ENCODE measurements at places on chromosomes 7 and 10.

DNA sequence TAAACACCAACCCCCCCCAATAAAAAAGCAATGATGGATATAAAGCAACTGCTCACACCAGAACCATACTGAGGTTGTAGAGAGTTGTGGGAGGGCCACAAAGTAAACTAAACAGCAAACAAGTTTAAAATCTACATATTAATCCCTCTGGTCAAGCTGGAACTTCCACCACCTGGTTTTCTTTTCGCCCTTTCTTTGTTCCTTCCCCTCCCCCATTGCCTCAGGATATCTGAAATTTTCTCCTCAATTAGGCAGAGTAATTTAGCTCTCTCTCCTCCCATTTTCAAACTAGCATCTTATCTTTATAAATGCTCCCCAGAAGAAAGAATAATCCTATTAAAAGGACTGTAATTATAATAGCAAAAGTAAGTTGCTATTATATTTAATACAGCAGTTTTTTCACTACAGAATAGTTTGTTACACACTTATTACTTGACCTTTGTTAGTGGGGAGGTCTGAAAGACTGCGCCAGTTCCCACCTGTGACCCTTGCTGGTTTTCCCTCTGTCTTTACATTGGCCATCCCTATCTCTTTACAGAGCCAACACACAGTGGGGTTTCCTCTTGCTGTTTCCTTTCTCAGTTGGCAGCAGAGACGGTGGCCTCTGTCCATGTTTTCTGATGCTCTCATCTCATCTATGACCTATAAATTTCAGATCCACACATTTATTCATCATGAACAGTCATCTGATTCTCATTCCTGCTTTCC lies 235.4 kb downstream of the RNLS start:
- no peak for DNase-seq

DNA sequence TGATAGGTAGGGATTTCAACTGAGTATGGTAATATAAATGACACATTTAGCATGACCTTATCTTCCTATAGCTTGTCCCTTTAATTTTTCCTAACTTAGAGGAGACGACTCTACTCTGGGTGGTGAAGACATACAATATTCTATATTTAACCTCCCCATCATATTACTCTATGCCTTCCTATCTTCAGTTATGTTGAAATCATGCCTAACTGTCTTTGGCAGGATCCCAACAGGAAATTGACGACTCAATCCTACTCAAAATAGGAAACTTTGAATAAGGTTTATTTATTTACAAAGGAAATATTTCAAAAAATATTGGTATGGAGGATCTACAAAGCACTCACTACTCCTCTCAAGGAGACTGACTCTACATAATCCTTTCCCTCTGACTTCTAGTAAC lies 24.1 kb upstream of the SEMA3A start:
- no peak for DNase-seq

DNA sequence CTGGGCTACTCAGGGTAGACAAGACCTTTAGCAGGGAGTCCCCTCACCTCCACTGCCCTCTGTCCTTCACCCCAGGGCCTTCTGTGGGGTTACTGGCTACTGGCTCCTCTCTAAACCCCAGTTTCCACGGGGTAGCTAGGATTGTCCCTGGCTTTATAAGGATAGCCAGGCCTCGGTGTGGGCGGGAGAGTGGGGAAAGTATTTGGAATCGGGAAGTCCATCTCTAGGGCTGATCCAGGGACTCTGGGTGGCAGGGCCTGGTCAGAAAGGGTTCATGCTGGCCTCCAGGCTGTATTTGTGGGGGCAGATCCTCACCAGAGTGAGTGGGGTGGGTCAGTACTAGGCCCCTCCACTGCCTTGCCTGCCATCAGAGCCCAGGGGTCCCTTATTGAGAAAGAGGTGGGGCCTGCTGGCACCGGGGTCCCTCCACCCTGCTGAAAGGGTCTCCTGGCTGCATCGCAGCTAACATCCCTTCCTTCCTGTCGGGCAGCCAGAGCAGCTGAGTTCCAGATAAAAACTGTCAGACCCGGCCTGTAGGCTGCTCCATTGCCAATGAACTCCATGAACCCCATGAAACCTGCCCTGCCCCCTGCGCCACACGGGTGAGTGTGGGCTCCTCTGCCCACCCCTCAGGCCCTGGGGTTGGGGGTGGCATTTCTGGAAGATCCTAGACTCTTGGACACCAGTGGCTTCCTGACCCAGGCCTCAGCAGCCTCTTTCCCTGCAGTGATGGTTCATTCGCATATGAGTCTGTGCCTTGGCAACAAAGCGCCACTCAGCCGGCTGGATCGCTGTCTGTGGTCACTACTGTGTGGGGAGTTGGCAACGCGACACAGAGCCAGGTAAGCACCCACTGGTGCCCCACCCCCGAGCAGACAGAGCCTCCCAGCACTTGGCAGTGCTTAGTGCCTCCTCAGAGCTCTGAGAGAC lies 7.3 kb downstream of the ZMIZ2 start:
- DNase-seq: no peak

DNA sequence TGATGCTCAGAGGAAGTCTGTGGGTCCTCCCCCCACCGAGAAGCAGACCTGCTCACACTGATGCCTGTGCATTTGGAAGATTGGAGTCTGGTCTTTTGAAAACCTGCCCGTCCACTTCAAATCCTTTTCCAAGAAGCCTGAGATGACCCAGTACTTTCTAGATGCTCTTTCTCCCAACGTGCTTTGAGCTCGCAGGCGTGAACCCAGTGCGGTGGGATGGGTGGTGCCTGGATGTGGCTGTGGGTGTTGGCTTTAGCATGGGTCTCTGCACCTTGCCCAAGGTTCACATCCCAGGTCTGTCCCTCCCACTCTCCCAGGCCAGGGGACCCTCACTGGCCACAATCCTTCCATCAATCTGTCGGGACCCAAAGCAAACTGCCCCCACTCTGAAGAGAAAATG lies 170.2 kb downstream of the ADARB2 start:
- DNase-seq: no peak

- no peak for DNase-seq
Observed at GRCh38 chr7:33463131-33463530, 333.8 kb downstream of the BBS9 start.

- DNase-seq: no peak
Observed at GRCh38 chr7:102841290-102841689, 71.5 kb upstream of the LRRC17 start.

DNA sequence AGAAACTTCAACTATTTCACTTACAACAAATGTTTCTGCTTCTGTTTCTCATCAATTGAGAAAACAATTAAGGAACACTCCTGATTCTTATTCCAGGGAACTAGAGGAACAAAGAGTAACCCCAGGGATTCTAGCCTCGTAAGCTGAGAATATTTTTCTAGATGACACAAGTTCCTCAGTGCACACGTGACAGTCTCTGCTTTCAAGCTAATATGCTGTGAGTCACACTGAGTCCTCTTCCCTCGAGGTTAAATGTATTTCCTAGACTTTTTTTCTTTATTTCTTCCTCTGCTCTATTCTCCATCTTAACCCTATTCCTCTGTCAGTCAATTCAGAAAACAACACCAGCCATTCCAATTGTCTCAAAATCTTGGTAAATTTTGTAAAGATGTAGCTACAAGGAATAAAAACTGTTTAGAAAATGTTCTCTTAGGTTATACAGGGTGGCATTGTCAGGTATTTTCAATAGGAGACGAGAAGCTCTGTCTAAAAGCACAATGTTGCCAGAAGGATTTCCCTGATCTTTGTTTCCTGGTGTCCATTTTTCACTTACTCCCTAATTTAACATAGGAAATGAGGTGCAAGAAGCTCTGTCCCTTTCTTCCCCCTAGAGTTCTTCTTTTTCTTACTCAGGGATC lies 5.8 kb upstream of the C1GALT1 start:
- DNase-seq: no peak

GRCh38 chr7:66082083-66082482 lies 6.5 kb downstream of the ASL start:
- no peak for DNase-seq

DNA sequence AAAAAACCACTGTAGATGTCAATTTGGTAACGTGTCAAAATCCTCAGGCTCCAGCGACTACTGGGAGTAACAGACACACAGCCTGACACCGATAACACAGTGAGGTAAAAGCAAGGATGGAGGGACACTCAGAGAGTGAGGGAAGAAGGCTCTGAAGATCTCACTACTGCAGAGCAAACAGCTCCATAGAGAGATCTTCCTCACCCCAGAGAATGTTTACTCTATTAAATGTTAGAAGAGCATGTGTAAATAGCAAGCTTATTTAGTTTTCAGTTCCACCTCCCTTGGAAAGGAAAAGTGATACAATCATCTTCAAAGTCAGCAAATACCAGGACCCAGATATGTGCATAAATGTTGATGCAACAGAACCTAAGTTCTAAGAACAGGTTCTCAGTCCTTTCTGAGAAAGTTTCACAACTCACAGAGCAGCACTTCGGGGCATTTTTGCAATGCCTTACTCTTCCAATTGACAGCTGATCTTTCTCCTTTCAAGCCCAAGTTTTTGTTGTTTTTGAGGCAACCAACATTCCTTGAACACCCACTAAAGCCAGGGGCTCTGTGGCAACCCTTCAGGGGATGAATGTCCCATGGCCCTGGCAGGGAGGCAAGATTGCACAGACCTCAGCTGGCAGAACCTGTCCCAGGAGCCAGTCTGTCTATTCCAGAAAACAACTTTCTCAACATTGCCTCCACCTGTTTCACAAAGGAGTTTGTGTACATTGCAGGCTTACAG lies 177.4 kb downstream of the SFMBT2 start:
- DNase-seq: no peak

GRCh38 chr7:87878208-87878735 lies 2.0 kb downstream of the DBF4 start:
- DNase-seq: no peak

DNA sequence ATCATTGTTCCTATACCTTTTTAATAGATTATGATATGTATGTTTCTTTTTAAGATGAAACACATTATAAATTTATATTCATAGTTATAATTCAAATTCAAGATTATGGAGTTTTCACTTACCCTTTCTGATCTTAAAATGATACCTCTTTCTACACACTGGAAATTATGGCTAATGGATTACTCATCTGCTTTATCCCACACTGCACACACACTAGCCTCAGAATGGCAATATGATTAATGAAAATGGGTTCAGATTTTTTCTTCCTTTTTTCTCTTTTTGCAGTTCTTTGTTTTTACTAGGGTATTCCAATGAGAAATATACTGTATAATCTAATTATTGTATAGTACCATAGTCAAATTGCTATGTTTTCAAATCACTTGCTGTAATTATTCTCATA lies 82.3 kb upstream of the FZD1 start:
- no peak for DNase-seq

Measured in T-helper 17 cell (primary cell).